Stimulated activated CD8-positive, alpha-beta memory T cell treated with anti-CD3 and anti-CD28 coated beads, Interleukin-4, amount 100 ng/mL, for 48 hours (primary cell): ENCODE measurements at places on chromosomes 6 and 20.

DNA sequence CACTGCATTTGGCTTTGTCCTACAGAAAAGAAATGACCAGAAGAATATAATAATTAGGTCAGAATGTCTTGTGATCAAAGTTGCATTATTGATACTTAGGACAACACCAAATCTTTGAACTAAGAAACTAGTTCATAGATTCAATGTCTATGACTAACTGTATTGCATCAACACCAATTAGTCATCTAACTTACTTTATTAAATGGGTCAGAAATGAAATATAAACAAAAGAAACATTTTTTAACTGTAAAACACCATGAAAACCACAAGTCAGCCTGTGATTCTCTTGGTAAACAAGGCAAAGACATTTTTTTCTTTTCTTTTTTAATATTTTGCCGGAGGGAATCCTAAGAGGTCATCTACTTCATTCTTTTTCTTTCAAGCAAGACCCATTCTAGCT lies 114.1 kb upstream of the HDDC2 start:
- DNase-seq, result no peak

DNA sequence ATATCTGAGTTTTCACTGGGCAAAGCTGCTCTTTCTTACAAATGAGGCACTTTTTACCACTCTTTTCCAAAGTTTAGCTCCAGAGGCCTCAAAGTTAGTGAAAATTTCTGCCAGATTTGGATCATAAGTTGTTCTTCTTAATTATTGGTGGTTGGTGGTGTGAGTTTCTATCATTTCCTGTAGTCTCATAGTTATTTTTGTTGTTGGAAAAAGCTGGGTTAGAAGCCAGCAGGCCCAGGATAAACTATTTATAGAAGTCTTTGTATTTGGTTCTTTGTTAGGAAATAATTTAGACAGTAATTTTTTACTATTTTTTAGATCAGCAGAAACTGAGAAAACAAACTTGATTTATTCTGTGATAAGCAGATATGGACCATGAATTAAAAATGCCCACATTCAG lies 10.6 kb downstream of the PFDN4 start:
- no peak for DNase-seq

GRCh38 chr20:63756648-63756991 lies 17.0 kb downstream of the SLC2A4RG start:
- DNase-seq, result no peak

- no peak for DNase-seq
These were observed 899.0 kb downstream of the TFAP2A start for GRCh38 chr6:9515633-9516606.

DNA sequence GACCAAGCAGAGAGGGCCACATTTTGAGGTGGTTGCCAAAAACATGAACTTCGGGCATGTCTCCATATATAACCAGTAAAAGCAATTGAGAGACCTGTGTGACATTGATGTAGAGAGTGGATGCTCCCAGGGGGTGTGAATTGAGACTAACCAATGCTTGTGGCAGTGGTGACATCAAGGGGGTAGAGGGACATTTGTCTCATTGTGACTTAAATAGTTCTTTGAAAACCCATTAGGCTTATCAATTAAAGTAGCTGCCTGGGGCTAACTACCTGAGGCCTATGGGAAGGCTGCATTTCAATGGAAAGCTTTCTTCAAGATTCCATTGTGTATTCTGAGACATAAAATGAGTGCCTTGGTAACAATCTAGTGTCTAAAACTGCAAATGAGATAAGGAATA lies 82.1 kb upstream of the FABP7 start:
- no peak for DNase-seq

DNA sequence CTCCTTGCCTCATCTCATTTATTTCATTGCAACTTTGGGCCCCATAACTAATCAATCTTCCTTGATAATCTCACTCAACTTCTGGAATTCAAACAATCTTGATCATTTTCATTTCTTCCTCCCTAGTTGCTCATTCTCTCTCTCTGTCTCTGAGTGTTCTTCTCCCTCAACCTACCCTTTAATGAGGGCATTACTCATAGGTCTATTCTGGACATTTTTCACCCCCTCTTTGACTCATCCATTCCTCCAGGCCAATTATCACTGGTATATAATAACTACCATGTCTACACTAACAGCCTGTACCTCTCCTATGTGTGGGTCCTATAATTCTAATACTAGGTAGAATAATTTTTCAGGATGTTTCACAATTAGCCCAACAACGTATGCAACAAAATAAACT lies 78.8 kb downstream of the COL21A1 start:
- no peak for DNase-seq

DNA sequence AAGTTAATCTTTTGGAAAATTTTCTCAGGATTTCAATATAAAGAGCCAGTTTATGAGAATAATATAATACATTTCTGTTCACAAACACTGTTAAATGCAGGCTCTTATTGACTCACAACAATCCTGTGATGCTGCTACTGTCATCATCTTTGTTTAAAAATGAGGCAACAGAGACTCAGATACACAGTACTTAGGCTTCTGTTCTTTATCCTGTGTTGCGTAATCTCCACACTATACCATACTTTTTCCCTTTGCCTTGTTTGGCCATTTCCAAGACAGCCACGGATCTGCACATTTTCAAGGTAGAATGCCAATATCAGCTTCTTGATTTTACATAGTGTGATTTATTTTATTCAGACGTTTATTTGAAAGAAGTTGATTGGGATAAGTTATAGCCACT lies 699.0 kb upstream of the CITED2 start:
- no peak for DNase-seq

DNA sequence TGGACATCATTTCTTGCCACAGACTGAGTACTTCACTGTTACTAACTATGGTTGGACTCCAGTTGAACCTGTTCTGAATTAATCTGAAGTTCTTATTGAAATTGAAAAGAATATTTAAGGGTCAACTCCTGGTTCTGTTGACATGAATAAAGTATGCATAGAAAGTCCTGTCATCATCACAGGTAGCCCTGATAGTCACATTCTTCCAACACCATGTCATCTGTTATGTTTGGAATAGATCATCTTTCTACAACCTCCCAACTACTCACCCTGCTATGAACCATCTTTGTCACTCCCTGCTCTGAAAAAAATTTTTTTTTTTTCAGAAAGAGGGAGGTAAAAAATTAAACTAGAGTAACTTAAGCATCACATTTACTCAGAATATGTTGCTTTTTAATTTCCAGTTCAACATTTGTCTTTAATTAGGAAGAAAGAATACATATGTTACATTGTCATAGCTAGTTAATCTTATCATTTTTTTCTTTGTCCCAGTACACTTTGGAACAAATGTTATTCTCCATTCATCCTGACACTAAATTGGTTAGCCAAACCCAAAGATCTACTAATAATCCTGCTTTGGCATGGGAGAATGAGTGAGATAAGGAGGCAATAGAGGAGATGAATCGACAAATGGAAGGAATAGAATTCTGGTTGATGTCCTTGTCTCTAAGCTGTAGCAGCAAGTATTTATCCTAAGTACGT lies 775.1 kb upstream of the NRSN1 start:
- DNase-seq, result no peak

- no peak for DNase-seq
These were observed 53.5 kb upstream of the SLC2A12 start for GRCh38 chr6:134105940-134106339.

- DNase-seq, result no peak
These were observed 10.2 kb downstream of the ACSS1 start for GRCh38 chr20:25047766-25048165.

- DNase-seq, result no peak
These were observed 101.3 kb upstream of the ESR1 start for GRCh38 chr6:151705993-151706733.

DNA sequence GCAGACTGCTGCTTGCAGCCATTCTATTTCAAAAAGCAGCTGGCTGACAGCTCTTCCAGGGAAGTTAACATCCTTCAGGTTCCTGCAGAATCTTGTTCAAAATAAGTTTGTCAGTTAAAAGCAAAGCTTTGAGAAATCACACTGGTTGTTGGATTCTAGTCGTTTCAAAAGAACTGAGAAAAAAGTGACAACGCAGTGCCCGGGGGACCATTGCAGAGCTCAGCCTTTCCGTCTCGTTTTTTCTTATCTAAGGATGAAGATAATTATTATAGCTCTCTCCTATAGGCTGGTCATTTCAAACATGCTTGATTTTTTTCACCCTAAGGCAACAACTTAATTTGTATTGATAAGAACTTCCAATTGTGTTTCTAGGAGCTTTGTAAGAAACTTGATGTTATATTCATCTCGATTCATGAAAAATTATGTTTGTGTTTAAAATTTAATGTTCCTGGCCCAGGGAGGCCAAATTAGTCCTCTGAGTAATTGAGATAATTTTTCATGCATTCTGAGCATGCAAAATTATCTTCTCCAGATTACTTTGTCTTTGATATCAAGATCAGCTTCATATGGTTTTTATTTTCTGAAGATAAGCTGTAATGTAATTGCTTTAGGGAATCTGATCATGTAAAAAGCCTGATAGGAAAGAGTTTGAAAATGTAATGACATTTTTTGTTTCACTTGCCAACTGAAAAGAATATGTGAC lies 58.4 kb downstream of the SNAP25 start:
- no peak for DNase-seq

GRCh38 chr6:158687506-158687905 lies 37.7 kb downstream of the SYTL3 start:
- peak; percentile 16 for DNase-seq

DNA sequence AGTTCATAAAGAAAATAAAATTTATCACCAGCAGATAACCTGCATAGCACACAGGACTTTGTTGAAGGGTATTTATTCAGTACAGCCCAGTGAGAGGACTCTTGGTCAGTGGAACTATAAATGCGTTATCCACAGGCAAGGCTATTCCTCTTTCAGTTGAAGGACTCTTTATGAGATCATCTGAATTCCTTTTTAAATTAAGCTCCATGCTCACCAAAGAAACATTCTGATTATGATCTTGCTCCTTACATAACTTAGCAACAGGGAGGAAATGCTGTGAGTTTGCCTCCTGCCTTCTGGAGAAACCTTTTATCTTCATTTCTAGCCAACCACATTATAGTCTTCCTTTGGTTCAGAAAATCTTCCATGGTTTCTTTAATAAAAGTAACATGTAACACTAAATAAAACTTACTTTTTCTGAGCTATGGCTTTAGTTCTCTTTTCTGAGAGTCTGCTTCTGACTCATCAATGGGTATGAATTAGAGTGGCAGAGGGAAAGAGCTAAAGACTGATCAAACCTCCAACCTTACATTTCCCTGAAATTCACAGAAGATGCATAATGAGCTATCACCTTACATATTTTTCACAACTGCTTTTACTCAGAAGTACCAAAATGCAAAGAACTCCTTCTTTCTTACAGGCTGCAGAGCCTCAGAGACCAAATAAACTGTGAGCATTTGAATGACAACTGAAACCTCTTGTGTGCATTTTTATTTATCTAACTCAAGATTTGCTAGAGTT lies 267.2 kb downstream of the ADGRG6 start:
- no peak for DNase-seq

DNA sequence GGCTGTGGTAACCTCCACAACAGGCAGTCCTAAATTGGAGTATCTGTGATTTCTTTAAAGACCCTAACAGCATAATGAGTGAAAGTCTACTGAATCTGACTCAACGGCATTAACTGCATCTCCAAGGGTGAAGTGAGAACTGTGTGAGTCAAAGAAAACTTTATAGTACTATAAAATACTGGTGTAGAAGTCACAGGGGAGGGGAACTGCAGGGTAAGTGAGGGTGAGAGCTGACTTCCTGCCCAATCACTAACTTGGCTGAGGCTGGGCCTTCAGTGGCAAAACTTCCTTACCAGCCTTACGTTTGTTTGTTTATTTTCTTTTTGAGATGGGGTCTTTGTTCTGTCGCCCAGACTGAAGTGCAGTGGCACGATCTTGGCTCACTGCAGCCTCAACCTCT lies 109.8 kb downstream of the PTPRK start:
- no peak for DNase-seq

DNA sequence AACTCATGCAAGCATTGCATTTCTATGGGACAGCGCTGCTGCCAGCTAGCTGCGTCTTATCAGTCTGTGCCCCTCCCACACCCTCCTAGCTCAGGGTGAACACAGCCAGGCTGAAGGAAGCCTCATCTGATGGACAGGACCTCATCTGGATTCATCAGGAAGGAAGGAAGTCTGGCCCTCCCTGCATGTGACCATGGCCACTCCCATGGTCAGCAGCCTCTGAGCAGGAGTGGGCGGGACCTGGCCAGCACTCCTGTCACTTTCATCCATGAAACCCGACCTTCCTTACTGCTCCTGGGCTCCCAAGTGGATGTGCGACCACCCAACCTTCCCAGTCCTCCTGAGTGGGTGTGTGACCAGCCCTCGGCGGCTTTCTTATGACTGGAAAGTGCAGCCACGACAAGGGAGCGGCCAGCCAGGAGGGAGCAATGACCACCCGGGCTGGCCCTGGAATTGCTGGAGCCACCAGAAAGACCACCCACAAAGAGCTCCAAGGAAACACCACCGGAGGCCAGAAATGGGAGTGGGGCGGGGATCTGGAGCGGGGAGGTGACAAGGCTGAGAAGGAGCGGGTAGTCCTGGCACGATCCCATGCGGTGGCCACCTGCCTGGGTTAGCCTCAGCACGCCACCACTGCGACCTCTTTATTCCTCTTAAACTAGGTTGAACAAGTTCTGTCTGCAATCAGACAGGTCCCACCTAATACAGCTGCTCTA lies 241.2 kb downstream of the TTLL2 start:
- DNase-seq, result no peak

DNA sequence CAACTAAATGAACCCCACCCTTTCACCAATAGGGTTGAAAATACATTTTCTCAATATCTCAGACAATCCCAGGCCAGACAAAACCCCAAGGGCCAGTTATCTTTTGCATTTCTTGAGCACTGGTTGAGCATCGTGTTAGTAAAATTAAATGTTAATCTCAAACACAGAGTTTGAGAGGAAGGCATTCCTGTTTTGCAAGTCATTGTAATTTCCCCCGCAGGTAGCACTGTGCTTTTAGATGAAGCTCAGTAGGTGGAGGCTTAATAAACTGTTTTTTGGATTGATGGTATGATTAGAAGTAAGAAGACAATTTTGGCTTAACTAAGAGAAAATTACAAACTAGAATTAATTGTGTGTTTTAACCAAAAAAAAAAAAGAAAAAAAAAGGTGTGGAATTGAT lies 998.6 kb upstream of the FLRT3 start:
- DNase-seq, result no peak

- DNase-seq, result no peak
These were observed 1.9 kb downstream of the ABRACL start for GRCh38 chr6:139030228-139030963.

DNA sequence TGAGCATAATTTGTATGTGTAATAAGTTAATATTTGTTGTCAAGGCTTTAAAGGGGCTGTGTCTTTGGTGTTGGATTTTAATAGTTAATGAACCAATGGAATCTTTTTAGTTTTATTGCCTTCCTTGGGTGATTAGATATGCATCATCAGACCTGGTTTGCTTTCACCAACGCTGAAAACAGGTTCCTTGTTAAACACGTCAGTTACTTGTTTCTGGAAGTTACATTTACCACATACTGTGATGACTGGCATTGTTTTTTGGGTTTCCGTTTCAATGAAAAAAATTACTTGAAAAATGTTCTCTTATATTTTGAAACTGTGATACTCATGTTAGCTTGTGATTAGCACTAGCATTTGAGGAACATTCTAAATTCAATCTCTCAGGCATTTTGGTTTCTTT lies 58.6 kb upstream of the RNF144B start:
- DNase-seq, result no peak
